Type B pancreatic cell (in vitro differentiated cells): ENCODE measurements at places on chromosomes 1 and 21. TPM values are rescaled to one million over a fixed set of nuclear protein-coding genes. Genes with fewer than 3 reads are reported as not detected.
A peak's percentile ranks its signal among the peaks of the same experiment; 100 is the strongest.

Gene HDAC1
- total RNA-seq, result 108 and 114 TPM in 2 replicates

Gene MYOM3
- total RNA-seq, result 0.12 and 0.70 TPM in 2 replicates

Gene TLR5
- 2.8 and 4.2 TPM in 2 replicates for total RNA-seq

Gene TAL1
- not detected in 2 replicates for total RNA-seq

Gene C1orf94
- not detected in 2 replicates for total RNA-seq

DNA sequence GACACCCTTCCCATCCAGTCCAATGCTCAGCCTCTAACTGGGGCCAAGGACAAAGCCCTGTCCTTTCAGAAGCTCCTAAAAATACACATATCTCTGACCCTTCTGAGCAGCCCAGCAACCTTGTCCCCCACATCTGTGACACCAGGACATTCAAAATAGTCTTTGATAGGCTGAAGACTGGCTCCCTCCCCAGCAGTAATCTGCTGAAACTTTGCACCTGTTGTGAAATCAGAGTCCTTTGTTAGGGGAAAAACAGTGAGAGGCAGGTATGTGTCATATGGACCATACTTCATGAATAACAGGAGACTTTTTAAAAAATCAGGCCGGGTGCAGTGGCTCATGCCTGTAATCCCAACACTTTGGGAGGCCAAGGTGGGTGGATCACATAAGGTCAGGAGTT lies 82.4 kb upstream of the VAMP3 start:
- no peak overlapping the region for H3K4me3 ChIP-seq
- no peak for DNase-seq
- H3K27me3 ChIP-seq, result peaks cover 26% of the 10 kb centered on the region
- H3K27ac ChIP-seq, result no peak overlapping the region

DNA sequence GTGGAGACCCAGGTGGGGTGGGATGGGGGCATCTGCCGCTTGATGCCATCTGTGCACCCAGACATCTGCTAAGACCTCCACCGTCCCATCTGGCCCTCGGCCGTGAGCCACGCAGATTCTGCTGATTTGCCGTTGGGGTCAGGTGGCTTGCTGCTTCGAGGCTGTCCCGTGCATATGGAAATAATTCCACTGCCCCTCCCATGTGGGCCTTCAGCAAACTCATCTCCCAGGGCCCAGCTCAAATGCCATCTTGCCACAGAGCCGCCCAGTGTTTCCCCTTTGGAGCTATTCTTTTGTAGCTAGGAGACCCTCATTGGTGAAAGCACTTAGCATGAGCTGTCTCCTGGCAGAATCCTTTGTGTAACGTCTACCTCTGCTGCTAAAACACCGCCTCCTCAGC lies 99.8 kb downstream of the KAZN start:
- H3K4me1 ChIP-seq, result peaks cover 50% of the 10 kb centered on the region
- no peaks in the 10 kb centered on the region for H3K36me3 ChIP-seq
- H3K27ac ChIP-seq, result peak overlapping the region; percentile 13
- H3K4me3 ChIP-seq, result no peak overlapping the region

GRCh38 chr21:28936036-28936435 lies 56.6 kb downstream of the LTN1 start:
- H3K4me3 ChIP-seq, result no peak overlapping the region
- peaks cover 28% of the 10 kb centered on the region for H3K36me3 ChIP-seq
- H3K27me3 ChIP-seq, result no peaks in the 10 kb centered on the region
- no peak for DNase-seq
- H3K4me1 ChIP-seq, result no peaks in the 10 kb centered on the region
- H3K27ac ChIP-seq, result no peak overlapping the region

DNA sequence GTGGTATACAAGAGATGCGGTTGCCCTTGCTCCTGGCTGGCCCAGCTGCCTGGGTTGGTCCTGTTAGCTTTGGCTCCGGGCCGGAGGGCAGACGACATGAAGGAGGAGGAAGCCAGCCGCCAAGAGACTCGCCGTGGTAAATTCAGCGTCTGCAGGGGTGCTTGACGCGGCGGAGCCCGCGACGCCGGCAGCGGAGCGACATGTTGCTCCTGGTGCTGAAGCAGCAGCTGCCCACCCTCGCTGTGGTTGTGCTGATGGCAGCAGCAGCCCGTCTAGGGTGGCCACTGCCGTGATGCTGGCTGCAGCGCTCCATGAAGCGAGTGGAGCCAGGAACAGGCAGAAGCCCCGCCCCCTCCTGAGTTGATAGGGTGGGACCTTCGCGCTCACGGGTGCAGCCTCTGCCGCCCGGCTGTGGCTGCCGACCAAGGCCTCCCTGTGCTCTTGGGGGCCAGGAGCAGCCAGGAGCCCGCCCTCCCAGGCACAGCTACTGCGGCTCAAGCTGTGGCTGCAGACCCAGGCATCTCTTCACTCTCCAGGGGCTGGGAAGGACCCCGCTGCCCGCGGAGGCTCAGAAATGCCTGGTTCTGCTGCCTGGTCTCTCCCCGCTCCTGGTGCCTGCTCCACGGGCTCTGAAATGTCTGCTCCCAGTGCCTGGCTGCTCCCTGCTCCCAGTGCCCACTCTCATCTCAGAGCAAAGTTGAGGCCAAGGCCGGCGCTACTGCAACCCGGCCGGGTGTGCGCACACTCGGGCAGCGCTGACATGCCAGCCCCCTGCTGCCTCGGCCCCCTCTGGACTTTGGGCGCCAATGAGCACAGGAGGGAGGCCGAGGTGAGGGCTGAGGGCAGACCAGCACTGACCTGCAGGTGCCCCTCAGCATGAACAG lies 4.4 kb upstream of the ZNF692 start:
- no peaks in the 10 kb centered on the region for H3K36me3 ChIP-seq
- peaks cover 19% of the 10 kb centered on the region for H3K27me3 ChIP-seq
- DNase-seq, result peak; percentile 81
- H3K27ac ChIP-seq, result peak overlapping the region; percentile 61
- H3K4me3 ChIP-seq, result peak overlapping the region; percentile 87
- peaks cover 21% of the 10 kb centered on the region for H3K4me1 ChIP-seq
